ENCODE measurements at places on chromosomes 7 and 10.

GRCh38 chr10:127115100-127115499, 81.3 kb downstream of the INSYN2A start:
- no peak for DNase-seq

DNA sequence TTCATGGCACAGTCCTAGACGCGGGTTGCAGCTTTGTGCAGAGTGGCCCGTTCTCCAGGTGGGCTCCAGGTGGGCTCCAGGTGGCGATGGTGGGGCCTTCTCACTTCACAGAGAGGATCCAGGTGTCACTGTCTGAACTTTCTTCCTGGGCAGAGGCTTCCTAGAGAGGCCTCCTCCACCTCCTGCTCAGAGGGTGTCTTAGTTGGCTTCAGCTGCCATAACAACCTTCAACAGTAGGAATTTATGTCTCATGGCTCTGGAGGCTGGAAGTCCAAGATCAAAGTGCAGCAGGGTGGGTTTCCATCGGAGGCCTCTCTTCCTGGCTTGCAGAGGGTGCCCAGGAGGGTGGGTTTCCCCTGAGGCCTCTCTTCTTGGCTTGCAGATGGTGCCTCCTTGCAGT, 125.1 kb downstream of the GLRX3 start:
- DNase-seq: no peak

DNA sequence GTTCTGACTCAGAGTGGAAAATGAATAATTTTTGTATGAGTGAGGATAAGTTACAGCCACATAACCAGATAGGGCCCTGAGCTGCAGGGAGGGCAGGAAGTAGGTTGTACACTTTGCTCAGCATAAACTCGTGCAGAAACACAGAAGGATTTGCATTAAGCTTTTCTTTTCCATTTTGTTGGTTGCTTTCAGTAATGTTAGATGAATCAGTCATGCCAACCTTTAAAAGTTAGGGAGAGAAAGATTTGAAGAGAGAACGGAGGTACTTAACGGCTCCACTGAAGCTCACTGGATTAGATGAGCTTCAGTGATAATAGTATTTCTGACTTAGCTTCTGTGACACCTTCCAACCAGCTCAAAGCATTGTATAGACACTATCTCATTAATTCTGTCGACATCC, 348.1 kb downstream of the GATA3 start:
- DNase-seq: no peak

DNA sequence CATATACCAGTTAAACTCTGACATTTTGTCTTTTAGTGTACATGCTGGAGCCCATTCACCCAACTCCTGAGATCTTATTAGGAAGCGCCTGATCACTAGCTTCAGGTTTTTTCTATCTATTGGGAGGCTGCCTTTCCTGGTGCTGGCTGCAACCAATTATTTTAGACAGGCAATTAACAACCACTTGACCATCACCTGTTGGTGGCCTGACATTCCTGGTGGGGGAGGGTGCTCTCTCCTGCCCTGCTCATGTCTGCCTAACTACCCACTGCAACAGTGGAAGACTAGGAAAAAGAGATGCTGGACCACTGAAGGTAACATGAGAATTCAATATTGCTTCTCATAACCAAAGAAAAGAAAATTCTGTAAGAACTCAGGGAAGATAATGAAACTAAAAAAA, 190.3 kb upstream of the GRM3 start:
- DNase-seq: no peak

- no peak for DNase-seq
These were observed 944.7 kb downstream of the SORCS3 start for GRCh38 chr10:105585753-105586152.

DNA sequence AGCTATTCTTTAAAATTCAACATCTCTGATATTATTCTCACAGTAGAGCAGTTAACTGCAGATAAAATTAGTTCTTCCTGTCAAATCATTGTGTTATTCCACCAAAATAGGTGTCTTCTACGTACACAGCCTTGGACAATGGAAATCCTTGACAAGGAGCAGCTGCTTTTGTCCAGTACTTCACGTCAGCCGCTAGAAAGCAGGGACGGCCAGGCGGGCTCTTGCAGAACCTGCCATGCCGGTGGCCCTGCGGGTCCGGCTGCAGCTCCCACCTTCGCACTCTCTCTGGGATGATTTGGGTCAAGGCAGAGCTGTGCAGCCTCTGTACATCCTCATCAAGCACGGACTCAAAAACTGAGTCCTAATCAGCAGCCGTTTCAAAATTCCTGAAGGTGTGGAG, 2.2 kb upstream of the FOXI2 start:
- DNase-seq: no peak

GRCh38 chr7:146858690-146859089, 742.1 kb downstream of the CNTNAP2 start:
- DNase-seq: no peak

- no peak for DNase-seq
These were observed 76.6 kb downstream of the GRM3 start for GRCh38 chr7:86720306-86720705.

- no peak for DNase-seq
These were observed 178.4 kb downstream of the NSUN6 start for GRCh38 chr10:18472977-18473376.

GRCh38 chr10:97259119-97259518, 33.3 kb downstream of the ARHGAP19 start:
- no peak for DNase-seq

DNA sequence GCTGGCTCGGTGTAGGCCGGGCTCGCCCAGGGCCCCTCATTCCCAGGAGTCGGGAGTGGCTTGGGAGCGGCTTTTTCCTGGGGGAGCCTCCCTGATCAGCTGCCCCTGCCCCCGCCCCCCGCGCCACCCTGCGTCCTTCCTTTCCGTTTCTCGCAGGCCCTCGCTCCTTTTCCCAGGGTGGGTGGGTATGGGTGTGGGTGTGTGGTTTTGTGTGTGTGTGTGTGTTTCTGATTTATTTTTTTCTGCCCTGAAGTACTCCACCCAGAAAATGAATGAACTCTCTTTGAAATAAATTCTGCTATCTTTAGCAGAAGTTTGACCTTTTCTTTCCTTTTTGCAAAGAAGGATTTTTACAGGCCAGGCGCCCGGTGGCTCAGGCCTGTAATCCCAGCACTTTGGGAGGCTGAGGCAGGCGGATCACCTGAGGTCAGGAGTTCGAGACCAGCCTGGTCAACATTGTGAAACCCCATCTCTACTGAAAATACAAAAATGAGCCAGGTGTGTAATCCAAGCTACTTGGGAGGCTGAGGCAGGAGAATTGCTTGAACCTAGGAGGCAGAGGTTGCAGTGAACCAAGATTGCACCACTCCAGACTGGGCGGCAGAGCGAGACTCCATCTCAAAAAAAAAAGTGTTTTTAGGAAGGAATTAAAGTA, 30.0 kb upstream of the AP5Z1 start:
- no peak for DNase-seq

- no peak for DNase-seq
These were observed 89.1 kb downstream of the CDK6 start for GRCh38 chr7:92747041-92747835.

- DNase-seq: no peak
These were observed 185.3 kb downstream of the WDR11 start for GRCh38 chr10:121036431-121036830.

DNA sequence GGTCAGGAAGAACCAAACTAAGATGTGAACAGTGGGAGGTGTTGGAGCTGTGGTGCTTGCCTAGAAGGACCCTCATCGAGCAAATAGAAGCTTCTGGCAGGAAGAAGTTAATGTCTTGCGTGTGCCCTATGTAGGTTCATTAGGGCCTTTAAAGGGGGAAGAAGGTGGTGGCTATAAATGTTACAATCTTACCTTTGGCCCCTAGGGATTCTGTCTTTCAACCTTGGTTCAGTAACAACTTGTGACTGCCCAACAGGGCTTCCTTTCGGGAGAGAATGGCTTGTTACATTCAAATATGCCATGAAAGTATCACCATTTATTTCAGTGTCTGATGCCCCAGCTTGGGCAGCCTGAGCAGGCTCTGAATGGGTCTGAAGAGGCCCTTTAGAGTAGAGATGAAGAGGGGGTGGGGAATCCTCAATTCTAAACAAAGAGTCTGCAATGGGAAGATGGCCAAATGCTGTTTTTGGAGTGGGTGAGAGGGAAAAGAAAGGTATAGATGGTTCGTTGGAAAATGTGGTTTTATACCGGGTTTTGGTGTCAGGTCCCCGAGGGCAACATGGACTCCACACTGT, 108.0 kb downstream of the TCF7L2 start:
- DNase-seq: no peak

DNA sequence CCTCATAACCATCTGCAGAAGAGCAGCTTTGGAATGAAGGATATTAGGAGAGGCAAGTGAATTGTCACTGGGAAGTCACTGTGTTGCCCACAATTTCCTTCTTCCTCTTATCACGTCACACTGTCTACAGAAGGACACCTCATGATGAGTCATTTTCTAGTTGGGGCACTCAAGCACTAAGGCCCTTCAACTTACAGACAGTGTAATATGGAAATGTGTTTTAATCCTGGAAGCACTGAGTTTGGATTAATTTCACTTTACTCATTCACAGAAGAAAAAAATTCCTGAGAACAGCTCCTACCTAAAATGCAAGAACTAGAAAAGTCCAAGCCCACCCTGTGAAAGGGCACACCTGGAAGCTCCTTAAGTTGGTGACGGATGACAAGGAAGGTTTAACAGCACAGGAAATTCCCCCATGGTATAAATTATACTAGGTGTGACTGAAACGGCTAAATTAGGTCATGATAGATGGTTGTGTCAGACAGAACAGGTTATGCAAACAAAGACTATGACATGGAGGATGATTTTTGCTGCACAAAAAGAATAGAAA, 56.6 kb downstream of the PARD3 start:
- DNase-seq: no peak

DNA sequence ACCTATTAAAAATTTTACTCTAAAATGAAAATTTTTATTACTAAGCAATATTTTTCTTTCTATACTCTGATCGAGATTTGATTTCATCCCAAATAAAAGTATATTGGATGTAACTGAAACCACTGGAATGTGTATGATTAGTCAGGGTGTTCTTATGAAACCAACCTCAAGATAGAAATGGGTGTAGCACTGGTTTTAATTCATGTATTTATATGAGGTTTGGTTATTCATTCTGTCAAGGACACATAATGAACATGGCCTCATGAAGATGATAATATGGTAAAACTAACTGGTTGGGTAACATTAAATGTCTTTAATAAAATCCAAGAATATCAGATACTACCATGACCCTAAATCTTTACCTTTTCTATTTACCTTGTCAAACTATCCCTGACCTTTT, 197.7 kb downstream of the SEMA3A start:
- no peak for DNase-seq

Data from stimulated activated CD8-positive, alpha-beta memory T cell treated with anti-CD3 and anti-CD28 coated beads, Interleukin-7, amount 100 ng/mL, for 1 hour (primary cell).